ENCODE measurements at places on chromosomes 13 and 19.
A peak's percentile ranks its signal among the peaks of the same experiment; 100 is the strongest.

DNA sequence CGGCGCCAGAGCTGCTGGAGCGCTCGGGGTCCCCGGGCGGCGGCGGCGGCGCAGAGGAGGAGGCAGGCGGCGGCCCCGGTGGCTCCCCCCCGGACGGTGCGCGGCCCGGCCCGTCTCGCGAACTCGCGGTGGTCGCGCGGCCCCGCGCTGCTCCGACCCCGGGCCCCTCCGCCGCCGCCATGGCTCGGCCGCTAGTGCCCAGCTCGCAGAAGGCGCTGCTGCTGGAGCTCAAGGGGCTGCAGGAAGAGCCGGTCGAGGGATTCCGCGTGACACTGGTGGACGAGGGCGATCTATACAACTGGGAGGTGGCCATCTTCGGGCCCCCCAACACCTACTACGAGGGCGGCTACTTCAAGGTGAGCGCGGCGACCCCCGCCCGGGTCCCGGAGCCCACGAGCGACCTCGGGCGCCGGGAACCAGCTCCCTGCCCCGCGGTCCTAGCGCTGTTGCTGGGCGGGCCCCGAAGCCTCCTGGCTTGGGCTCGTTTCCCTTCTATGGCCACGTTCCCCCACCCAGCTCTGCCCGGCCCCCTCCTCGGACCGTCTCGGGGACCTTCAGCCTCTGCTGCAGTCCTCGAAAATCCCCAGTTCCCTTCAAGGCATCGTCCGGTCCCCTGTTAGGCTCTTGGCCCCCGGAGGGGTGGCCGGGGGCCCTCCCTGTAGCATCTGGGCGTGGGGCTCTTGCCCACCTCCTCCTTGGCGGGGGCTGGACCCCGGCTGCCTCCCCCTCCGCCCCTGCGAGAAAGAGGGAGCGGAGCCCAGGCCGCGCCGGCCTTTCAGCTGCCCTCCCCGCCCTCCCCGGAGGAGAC lies at the start of gene CDC34:
Gene CDC34, plus strand, starts transcription at position 8 of the 808 bp plus-strand sequence. Its CDS starts 172 bp downstream, at position 180.
- DNase-seq, result no peak

DNA sequence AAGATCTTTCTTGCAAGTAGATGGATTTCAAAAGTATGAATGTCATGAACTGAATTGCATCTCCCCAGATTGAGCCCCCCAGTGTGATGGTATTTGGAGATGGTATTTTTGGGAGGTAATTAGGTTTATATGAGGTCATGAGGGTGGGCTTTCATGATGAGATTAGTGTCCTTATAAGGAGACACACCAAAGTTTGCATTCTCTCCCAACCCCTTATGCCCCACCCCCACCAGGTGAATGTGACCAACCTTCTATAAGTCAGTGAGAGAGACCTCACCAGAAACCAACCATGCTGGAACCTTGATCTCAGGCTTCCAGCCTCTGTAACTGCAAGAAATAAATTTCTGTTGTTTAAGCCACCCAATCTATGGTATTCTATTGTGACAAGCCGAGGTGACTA lies 71.3 kb upstream of the POSTN start:
- no peak for DNase-seq

- DNase-seq, result no peak
Measured at GRCh38 chr13:49977992-49978391, 18.9 kb upstream of the TRIM13 start.

GRCh38 chr13:107842562-107843180 lies 372.7 kb downstream of the LIG4 start:
- no peak for DNase-seq

DNA sequence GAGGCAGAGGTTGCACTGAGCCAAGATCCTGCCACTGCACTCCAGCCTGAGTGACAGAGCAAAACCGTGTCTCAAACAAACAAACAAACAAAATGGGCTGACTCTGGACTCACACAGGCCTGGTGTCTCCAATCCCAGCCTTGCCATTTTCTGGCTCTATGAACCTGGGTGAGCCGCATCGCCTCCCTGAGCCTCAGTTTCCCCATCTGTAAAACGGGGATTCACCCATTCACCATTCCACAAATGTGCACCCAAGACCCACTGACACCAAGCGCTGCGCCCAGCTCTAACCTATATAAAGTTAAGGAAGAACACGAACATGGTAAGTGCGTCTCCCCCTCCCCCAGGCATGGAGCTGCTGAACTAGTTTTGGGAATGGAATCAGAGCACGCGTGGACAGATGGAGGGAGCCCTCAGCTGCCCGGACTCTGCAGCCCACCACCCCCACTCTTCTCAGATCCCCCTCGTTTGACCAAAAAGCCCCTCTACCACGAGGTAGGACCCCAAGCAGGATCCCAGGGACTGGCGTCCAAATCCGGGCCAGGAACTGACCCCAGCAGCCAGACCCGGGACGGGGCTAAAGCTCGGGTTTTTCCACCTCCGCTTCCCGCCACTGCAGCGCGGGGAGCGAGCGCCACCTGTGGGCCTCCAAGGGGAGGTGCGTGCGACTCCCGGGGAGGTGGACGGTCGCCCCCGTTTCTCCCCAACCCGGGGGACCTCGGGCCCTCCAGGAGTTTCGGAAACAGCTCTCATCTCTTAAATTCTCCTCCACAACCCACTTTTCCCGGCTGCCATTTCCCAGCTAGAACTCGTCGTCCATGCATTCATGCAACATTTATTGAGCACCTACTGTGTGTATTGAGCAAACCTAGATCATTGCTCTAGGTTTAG lies 33.0 kb upstream of the ADGRE5 start:
- peak; percentile 58 for DNase-seq

DNA sequence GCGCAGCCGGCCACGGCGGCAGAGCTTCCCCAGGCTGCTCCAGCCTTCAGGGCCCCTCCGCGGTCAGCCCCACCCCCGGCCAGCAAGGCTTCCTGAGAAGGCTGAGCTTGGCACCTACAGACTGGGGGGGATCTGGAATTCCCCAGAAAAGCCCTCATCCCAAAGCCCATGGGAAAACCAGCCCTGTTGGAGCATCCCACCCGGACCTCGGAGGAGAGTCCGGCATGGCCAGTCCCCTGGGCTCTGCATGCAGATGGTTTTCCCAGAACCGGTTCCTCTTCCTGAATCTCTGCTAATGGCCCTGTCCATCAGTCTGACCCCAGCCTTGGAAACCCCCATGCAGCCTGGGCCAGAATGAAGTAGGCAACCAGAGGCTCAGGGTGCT lies 10.3 kb downstream of the RASA3 start:
- no peak for DNase-seq

GRCh38 chr13:74217811-74218210 lies 83.6 kb upstream of the KLF12 start:
- DNase-seq, result no peak

Measured in WERI-Rb-1 (cell line).